ENCODE measurements at places on chromosomes 5 and 9.

- DNase-seq: no peak
Observed at GRCh38 chr9:78097541-78097940, 65.9 kb upstream of the GNAQ start.

- DNase-seq: no peak
Observed at GRCh38 chr5:151006704-151007334, 13.6 kb upstream of the GPX3 start.

GRCh38 chr9:108049026-108049607 lies 559.5 kb upstream of the KLF4 start:
- DNase-seq: no peak

DNA sequence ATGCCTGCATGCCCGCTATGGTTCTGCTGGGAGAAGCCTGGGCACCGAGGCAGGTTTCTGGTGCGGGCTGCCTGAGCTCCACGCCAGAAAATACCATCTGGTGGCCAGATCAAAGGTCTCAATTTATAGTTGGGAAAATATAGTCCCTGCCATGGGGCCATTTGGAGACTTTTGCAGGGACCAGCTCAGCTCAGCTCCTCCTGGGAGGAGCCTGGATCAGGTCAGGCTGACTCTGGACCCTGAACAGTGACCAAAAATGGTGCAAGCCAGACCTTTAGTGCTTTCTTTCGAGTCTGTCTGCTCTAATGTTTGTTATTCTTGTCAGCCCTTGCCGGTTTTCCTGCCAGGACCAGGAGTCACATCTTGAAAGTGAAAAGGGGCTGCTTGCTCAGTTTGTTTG lies 31.8 kb downstream of the HMCN2 start:
- no peak for DNase-seq

GRCh38 chr5:57804007-57804444 lies 321.4 kb upstream of the ACTBL2 start:
- no peak for DNase-seq
